NCI-H1048 (cell line): ENCODE measurements at places on chromosomes 6 and 20.

DNA sequence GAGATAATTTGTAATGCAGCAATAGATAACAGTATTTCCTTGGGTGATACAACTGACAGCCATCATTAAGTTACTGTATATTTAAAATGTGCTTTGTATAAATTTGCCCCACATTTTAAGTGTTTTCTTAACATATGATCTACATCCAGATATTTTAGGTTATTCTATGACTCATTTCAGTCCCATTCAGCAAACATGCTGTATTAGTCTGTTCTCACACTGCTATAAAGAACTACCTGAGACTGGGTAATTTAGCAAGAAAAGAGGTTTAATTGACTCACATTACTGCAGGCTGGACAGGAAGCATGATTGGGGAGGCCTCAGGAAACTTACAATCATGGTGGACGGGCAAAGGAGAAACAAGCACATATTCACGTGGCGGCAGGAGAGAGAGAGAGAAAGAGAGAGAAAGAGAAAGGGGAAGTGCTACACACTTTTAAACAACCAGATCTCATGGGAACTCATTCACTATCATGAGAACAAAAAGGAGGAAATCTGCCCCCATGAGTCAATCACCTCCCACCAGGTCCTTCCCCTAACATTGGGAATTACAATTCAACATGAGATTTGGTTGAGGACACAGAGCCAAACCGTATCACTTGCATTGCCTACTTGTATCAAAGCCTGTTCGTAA lies 9.6 kb upstream of the CHD6 start:
- no peak for DNase-seq

DNA sequence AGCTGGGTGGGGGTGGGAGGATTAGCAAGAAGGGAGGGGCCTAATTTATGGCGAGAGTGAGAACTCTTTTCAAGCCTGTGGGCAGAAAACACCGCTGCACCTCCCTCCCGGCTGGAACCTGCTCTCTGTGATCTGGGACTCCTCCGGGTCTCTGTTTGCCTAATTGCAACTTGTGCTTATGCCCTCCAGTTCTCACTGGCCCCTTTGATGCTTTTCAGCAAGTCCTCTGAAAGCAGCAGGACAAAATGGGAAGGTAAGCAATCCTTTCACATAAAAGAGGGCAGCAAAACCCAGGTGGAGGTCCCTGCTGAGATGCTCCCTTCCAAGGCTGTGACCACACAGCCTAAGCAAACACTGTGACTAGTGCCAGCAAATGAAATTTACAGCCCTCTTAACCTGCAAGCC lies 523.0 kb upstream of the FLRT3 start:
- no peak for DNase-seq

DNA sequence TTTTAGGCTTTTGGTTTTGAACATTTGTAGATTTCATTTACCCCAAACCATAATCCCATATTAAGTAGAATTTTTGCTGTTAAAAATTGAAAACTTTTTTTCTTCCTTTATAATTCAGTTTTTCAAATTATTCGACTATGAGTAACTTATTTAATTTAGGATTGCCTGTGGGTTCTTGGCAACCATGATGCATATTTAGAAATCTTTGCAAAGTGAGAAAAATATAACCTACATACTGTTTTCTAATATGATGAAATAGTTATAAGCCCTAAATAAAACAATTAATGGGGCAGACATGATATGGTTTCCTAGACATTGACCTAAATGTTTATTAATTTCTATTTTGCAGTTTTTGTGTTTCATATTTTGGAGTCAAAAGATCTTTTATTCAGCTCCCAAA lies 23.6 kb downstream of the NEDD9 start:
- DNase-seq: no peak

DNA sequence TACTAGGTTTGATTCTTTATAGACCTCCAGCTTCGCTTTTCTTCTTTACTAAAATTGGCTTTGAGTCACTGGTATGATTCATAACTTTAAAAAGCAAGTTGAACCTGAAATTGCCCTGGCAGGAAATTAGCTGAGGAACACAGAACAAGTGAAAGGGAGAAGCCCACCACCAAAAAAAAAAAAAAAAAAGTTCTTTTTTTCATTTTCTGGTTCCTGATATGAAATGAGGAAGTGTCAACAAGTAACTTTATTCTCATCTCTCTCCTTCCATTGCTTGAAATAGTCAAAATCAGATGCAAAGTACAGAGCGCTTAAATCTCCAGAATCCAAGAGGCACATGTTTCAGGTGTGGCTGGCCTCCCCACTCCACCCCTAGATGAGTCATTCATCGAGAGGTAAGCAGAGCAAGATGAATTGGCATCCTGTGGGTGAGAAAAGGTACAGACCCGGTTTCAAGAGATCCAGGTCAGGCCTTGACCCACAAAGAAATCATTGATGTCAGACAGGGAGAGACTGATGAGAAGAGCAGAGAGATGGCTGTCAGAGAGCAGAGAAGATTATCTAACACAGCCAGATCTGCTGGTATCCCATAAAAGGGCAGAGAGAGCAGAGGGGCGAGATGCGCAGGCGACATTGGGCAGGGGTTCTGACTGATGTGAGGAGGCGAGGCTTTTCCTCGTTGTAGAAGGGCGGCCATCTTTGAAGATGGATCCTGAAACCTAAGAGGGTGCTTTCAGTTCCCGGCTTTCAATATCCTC lies 54.8 kb upstream of the MBOAT1 start:
- DNase-seq: no peak

DNA sequence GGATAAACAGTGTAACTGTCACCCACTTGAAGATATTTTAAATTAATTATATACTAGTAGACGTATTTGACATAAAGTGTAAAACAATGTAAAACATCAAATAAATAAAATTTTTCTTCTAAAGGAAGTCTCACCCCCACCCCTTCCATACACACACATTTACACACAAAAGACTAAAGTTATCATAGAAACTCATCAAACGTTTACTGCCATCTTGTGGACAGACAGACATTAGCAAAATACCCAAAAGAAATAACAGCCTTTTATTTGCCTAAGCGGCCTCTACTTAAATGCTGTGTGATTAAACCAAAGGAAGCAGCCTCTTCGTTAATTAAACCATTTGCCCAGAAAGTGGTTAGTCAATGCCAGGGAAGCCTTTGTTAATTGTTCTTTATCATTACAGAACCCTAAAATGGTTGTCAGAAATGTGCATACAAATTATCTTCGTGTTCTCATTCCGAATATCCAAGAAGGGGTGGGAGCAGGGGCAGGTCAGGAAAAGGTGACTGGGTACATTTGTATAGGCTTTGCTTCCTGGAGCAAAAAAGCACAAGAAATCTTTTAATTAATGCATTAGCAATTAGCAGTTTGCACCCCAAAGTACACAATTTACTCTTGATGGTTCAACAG lies 176.2 kb upstream of the SASH1 start:
- no peak for DNase-seq

DNA sequence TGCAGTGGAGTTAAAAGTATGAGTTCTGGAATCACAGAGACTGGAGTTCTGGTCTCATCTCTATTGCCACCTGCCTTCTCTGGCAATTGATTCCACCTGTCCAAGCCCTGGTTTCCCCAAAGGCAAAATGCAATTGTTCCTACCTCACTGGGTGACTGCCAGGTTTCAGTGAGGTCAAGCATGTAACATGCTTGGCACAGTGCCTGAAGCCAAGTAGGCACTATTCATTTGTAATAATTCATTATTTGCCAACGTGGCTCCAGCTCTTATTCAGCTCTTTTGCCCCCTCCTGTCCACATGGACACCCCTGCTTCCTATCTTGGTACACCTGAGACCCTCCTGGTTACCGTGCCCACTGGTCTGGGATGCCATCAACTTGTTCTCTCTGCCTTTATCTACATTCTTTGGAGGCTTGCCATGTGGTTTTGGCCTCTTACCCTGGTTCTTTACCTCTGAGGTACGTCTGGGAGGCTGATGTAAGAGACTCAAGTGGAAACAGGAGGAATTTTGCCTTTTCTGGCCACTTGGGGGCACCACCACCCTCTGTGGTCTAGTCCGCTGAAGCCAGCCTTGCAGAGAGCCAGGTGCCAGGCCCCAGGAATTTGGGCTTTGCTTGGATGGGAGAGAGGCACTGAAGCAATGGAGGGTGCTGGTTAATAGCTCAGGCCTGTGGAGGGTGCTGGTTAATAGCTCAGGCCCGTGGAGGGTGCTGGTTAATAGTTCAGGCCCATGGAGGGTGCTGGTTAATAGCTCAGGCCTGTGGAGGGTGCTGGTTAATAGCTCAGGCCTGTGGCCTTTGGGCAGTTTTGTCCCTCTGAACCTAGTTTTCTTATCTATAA lies 1.7 kb downstream of the KCNK15 start:
- no peak for DNase-seq

GRCh38 chr6:148086843-148087242 lies 255.8 kb upstream of the SASH1 start:
- no peak for DNase-seq

GRCh38 chr6:159766906-159767305 lies 5.1 kb downstream of the ACAT2 start:
- no peak for DNase-seq

- DNase-seq: no peak
Observed at GRCh38 chr6:34142061-34142998, 3.6 kb downstream of the GRM4 start.

DNA sequence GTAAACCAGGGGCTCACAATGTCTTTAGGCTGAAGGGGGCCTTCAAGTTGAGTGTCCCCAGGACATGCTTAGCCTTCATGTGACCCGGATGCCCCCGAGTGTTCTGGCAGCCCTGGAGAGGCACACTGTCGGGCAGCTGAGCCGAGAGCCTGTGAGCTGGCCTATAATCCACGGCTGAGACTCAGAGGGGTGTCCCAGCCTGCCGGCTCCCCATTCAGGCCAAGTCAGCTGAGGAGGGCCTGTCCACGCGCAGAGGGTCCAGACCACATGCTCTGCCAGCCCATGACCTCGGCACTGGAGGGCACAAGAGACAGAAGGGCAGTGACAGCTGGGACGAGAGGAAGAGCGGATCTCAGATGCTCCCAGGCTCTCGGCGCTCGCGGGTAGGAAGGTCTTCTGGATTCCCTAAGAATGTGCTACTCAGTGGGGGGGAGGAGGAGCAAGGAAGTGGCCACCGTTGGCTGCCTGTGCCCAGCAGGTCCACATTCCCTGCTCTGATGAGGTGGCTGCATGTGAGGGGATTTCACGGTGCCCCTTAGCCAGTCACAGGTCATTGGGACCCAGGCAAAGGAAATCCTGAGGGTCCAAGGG lies 224.7 kb downstream of the NRN1 start:
- no peak for DNase-seq

GRCh38 chr6:101276066-101276465 lies 117.4 kb upstream of the GRIK2 start:
- DNase-seq: no peak

GRCh38 chr6:83057705-83058321 lies 7.8 kb downstream of the UBE3D start:
- no peak for DNase-seq

DNA sequence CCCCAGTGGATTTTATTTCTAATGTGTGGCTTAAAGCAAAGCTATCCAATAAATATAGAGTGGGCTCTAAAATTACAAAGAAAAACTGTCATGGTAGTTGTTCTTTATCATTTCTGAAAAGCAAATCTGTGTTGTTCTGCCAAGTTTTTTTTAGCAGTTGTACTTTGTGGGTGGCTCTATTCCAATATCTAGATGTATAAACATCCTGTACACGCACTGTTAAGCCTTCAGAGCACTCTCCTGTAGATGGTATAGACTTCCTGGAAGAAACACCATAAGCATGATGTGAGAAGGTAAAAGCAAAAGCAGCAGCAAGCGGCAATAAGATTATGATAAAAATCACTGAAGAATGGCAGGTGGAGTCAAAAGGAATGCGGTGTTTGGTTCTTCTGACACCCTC lies 21.5 kb upstream of the TMEM30A start:
- no peak for DNase-seq

DNA sequence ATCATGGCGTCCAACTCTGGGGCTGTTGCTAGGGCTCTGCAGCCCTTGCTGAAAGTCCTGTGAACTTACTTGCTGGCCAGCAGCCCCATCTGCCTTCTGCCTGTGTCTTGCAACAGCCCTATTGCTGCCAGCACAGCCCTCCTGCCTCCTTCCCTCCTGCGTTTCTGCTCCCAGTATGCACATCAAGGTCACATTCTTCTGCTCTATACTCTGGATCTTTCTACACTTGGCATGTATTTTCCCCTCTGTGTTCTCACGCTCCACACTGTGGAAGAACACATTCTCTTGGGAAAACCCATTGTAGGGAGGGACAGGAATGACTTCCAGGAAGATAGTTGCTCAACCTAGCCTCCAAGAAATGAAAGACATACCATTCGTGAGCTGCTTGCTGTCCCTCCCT lies 80.9 kb upstream of the PHACTR2 start:
- DNase-seq: no peak

- no peak for DNase-seq
Observed at GRCh38 chr20:44664131-44664530, 12.6 kb upstream of the ADA start.

DNA sequence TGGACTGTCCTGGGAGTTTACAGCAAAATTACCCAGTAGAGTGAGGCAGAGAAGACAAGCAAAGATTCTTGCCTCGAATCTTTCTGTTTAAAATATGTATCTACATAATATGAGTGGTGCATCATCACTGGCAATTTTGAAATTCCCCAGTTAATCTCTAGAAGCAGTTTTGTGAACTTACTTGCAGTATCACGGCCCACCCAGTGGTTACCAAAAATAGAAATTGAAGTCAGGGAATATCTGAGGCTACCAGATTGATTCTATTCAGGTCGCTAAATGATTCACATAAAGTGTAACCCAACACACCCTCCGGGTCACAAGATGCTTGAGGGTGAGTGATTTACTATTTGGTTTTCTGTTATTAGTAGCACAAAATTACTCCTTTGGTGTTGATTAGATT lies 111.9 kb downstream of the PPP1R14C start:
- no peak for DNase-seq
